DMS 273 treated with DMSO at 0.1 percent for 48 hours (cell line): ENCODE measurements at places on chromosomes 1 and 21.
A peak's percentile ranks its signal among the peaks of the same experiment; 100 is the strongest.

- DNase-seq: no peak
Measured at GRCh38 chr1:69738458-69739250, 170.9 kb downstream of the LRRC7 start.

DNA sequence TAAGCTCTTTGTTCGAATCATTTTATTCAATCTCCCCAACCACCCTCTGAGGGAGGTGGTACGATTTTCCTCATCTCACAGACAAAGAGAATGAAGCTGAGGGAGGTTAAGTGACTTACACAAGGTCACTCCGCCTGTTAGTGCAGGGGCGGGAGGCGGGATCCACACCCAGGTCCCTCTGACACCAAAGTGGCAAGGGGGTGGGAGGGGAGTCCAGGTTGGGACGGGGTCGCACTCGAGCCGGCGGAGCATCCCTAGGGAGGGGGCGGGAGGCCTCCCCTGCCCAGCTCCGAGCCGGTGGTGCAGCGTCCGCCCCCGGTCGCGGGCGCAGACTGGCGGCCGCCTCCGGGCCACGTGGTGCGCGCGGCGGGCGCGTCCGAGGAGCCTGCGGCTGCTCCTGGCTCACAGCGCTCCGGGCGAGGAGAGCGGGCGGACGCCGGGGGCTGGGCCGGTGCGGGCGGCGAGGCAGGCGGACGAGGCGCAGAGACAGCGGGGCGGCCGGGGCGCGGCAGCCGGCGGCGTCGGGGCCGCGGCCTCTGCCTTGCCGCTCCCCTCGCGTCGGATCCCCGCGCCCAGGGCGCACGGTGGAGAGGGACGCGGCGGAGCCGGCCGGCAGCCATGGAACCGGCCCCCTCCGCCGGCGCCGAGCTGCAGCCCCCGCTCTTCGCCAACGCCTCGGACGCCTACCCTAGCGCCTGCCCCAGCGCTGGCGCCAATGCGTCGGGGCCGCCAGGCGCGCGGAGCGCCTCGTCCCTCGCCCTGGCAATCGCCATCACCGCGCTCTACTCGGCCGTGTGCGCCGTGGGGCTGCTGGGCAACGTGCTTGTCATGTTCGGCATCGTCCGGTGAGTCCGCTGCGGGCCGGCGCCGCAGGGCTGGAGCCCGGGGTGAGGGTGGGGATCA, at the start of gene OPRD1:
OPRD1 (plus strand) TSS at position 405 of the 903 bp plus-strand sequence; CDS start at position 619, 214 bp downstream.
- no peak for DNase-seq

- DNase-seq: no peak
Measured at GRCh38 chr1:99218999-99219398, 45.3 kb upstream of the PLPPR4 start.

GRCh38 chr1:223748405-223748772, 36.0 kb downstream of the CAPN2 start:
- no peak for DNase-seq

DNA sequence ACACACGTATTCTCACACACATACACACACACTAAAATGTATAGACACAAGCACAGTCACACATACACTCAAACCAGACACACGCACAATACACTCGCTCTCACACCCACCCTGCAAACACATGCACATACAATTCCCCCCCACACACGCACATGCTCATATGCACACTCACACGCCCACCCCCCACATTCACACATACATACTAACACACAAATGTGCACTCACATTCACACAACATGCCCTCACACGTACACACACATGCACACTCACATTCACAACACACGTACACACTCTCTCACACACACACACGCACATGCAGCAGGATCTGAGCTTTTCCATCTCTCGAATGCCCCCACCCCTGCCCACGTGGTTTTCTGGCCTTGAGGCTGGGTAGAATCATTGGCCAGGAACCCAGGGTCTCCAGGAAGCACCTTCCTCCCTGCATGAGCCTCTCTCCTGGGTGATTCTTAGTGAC, 589.7 kb downstream of the PTPRU start:
- DNase-seq: no peak

DNA sequence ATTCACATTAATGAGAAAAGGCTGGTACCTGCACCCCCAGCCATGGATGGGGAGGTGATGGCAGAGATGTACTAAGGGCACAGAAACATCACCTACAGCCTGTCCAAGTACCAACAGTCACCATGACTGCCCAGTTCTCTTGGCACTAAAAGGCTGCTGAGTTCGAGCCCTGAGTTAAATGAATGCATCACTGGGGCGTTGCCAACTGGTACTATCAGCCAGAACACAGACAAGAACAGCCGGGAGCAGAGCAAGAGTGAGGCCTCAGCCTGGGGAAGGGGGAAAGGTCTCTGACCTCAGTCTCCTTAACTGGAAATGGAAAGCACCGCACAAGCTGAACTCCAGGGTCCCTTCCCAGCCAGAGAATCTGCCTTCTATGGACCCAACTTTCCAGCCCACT, 60.5 kb downstream of the GLIS1 start:
- DNase-seq: peak; percentile 35

GRCh38 chr1:53644909-53645689, 93.9 kb downstream of the GLIS1 start:
- no peak for DNase-seq

DNA sequence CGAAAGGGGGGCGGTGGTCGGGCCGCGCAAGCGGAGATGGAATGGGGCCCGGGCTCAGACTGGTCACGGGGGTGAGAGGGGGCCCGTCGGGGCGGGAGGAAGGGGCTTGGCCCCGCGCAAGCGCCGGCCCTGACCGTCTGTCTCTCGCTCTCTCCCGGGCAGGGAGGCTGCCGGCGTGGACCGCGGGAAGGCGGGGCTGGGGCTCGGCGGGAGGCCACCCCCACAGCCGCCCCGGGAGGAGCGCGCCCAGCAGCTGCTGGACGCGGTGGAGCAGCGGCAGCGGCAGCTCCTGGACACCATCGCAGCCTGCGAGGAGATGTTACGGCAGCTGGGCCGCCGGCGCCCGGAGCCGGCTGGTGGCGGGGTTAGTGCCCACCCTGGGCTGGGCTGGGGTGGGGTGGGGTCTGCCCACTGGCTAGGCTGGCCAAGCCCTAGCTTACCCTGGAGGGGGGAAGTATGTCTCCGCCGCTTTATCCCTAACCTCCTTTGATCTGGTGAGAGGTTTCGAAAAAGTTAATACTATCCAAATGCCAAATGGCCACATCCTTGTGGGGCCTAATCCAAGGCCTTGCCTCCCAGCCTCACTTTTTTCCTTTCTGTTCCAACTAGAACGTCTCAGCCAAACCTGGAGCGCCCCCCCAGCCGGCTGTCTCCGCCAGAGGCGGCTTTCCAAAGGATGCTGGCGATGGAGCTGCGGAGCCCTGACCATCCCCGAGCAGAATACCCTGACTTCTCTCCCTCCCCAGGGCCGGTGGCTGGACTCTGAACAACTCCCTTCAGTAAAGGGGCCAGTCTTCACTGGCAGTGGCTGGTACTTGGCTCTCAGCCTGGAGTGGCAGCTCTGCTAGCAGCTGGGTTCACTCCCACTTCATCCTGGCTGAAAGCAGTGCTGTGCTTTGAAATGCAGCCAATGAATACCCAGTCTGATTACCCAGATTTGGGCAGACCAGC, 636 bp upstream of the YRDC start:
- peak; percentile 66 for DNase-seq

DNA sequence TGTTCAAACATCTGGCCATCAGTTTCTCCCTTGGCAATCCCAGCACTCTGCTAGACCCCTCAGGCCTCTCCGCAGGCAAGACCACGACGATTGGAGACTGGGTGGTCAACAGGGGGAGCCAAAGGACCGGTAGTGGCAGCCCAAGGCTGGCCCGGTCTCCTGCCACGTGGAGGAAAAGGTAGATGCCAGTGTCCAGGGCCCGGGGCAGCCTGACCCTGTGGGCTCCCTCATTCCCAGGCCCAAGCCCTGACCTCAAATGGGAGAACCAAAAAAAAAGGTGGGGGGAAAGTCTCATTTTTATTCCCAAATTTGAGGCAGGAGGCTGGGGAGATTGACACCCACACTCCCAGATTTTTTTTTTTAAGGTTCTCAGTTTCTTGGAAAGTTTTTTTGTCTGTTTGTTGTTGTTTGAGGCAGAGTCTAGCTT, 24.8 kb downstream of the S100A6 start:
- DNase-seq: peak; percentile 49

- DNase-seq: no peak
Measured at GRCh38 chr1:148318904-148319242, 164.2 kb downstream of the PPIAL4G start.

DNA sequence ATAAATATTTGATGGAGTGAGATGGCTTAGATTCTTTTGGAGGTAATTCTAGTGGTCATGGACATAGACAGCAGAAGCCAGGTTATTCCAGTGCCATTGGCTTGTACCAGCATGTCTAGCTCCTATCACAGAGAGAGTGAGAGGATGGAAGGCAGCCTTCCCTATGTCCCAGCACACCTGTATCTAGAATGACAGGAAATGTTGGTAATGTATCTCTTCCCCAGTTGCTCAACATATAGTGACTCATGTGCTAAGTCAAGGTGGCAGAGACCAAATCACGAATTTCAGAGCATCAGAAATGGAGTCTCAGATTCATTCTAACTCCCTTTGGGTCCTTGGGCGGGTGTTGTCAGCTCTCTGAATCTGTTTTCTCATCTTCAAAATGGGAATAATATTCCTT, 28.4 kb downstream of the METTL13 start:
- DNase-seq: no peak

DNA sequence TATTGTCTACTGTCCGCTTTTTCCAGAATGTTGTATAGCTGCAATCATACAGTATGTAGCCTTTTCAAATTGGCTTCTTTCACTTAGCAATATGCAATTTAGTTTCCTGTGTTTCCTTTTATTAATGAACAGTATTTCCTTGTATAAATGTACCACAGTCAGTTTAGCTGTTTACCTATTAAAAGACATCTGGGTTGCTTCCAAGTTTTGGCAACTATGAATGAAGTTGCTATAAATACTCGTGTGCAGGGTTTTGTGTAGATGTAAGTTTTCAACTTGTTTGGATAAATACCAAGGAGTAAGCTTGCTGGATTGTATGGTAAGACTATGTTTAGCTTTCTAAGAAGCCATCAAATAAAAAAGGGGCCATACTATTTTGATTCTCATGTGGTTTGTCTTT, 24.4 kb upstream of the KCNJ6 start:
- no peak for DNase-seq

- DNase-seq: no peak
Measured at GRCh38 chr1:33429332-33429731, 1.6 kb downstream of the PHC2 start.

GRCh38 chr1:182720463-182720862, 36.1 kb upstream of the RGS8 start:
- DNase-seq: no peak

GRCh38 chr1:179012038-179012437, 13.7 kb upstream of the FAM20B start:
- DNase-seq: no peak

DNA sequence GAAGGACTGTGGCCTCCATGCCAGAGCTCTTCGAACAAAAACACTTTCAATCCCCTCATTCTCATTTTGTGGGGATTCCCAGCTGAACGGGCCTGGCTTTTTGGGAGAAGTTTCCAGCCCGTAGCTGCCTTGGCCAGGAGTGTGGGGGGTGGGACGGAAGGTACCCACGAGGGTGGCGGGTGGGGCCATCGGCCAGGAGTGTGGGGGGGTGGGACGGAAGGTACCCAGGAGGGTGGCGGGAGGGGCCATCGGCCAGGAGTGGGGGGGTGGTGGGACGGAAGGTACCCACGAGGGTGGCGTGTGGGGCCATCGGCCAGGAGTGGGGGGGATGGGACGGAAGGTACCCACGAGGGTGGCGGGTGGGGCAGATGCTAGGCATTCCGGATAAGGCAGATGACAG, 71.7 kb upstream of the ZBTB18 start:
- no peak for DNase-seq

- DNase-seq: peak; percentile 57
Measured at GRCh38 chr21:45363921-45364467, 41.0 kb upstream of the COL18A1 start.

- DNase-seq: no peak
Measured at GRCh38 chr1:70874063-70874462, 173.6 kb downstream of the PTGER3 start.

GRCh38 chr1:196148367-196148970, 459.8 kb downstream of the KCNT2 start:
- no peak for DNase-seq

DNA sequence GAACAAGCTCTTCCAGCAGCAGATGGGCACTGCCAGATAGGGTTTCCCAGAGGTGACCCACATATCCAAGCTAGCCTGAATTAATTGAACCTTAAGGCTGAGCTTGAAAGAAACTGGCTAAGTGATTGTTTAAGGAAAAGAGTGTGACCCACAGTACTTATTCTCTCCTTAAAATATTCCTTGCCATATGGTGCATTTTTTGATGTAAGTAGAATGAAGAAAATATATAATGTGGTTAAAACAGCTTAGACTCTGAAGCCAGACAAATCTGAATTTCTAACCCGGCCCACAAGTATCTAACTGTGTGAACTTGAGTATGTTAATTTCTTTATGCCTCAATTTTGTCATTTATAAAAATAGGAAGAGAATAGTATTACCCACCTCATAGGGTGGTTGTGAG, 4.9 kb downstream of the PPP1R8 start:
- DNase-seq: no peak

- no peak for DNase-seq
Measured at GRCh38 chr21:35748678-35749314, 311.5 kb downstream of the SETD4 start.

- no peak for DNase-seq
Measured at GRCh38 chr21:46661642-46662366, 26.3 kb downstream of the PRMT2 start.

GRCh38 chr1:22710701-22711049, at the start of gene EPHB2:
TSS of gene EPHB2 (plus strand) at chr1:22710839. CDS start at chr1:22710983, 144 bp downstream.
- no peak for DNase-seq

DNA sequence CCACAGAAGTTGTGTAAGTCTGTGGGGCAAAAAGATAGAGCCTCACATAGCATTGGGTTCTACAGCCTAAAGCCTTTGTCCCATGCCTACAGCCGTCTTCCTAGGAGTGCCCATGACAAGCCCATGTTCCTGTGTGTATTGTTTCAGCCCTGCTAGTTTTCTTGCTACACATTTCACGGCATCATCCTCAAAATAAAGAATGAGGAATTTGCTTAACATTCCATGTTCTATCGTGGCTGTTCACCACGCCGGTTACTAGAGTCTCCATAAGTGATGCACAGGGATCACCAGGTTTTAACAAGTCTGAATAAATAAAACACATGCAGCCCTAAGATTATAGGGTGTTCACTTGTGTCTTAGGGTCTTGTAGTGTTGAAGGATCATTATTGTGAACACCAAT, 87.4 kb upstream of the NGF start:
- DNase-seq: no peak

GRCh38 chr1:156114919-156115513, 505 bp downstream of the LMNA start:
- no peak for DNase-seq

DNA sequence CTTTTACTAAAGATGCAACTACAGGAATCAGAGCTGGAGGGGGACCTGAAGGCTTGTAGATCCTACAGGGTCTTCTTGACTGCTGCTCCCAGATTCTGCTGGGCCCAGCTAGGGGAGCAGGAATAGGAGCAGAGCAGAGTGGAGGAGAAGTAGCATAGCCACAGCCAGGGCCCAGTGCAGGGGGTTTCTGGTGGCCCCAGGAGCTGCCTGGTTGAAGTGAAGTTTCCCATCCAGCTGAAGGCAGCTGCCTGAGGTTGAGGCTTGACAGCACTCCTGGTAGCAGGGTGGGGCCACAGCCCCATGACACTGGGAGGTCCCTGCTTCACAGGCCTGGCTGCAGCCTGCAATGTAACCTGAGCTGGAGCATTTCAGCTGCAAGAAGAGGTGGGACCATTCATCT, 2.0 kb upstream of the INPP5B start:
- no peak for DNase-seq

- peak; percentile 21 for DNase-seq
Measured at GRCh38 chr21:36422279-36423098, 37.3 kb downstream of the CHAF1B start.

- DNase-seq: no peak
Measured at GRCh38 chr1:3811595-3811911, 15.3 kb upstream of the LRRC47 start.

GRCh38 chr1:163191301-163191700, 11.4 kb downstream of the RGS5 start:
- DNase-seq: no peak
